ENCODE measurements at places on chromosomes 1 and 21. TPM values are rescaled to one million over a fixed set of nuclear protein-coding genes. Genes with fewer than 3 reads are reported as not detected.

GNAT2 gene
- total RNA-seq: 0.92 TPM

ADAM30 gene
- total RNA-seq: not detected

MRAP gene
- not detected for total RNA-seq

DNA sequence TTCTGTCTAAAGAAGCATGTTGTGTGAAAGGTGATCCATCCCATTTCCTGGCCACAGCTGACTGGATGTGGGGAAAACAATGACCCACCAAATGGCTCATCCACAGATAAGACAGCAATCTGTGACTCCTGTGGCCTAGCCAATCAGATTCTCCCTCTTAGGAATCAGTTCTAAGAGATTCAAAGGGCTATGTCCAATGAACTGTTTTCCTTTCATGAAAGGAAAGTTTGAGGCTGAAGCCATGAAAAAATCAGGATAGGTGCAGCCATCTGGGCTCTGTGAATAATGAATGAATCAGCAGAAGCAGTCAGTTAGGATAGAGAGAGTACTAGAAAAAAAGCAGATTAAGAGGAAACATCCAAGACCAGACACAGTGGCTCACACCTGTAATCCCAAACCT, 164.7 kb downstream of the NRIP1 start:
- DNase-seq: no peak

- no peak for DNase-seq
These were observed 471.5 kb downstream of the PTPRU start for GRCh38 chr1:29707796-29708195.

GRCh38 chr1:13507075-13507474, 6.7 kb downstream of the LRRC38 start:
- no peak for DNase-seq
